NCI-H69 (cell line): ENCODE measurements at places on chromosomes 3 and 15.

DNA sequence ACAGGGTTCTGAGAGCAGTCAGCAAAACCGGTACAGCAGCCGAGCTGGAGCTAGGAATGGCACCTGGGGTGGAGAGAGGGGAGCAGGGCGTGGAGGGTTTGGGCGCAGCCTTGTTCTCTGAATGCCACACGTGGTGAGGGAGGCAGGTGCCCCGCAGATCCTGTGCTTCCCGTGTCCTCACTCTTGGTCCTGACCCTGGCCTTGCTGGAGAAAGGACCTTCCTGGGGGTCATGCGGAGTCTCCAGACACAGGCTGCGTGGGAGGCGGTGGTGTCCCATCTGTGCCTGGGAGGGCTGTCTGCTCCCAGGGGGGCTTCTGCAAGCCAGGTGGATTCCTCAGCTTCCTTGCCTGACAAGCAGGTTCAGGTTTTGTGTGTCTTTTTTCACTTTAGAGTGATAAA, 244.7 kb upstream of the LYSMD4 start:
- DNase-seq: no peak

DNA sequence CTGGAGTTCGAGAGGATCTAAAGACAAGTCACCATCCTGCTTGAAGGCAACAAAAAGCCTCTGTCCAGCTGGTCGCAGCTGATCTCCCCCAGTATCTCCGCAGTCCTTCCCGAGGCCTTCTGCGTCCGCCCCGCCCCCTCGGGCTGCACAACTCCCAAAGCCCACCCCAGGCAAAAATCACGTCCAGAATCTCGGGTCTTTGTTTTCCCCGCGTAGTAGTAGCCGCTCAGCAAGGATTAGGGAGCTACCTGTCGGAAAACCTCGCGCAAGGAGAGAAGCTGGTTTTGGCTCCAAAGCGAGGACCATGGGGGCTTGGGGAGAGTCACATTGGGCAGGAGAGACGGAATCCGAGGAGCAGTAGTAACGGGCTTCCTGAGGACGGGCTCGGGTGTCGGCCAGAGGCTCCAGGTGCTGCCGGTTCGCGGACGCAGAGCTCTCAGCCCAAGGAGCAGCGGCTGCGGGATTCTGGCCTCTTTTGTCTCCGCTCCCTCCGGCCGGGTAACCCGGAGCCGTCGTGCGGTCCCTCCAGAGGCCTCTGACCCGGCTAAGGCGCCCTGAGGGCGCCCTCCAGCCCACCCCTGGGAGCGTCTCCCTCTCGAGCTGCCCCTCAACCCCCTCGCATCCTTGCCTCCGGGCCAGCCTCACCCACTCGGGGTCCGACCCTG, 401 bp downstream of the ZSCAN29 start:
- peak; percentile 69 for DNase-seq

- no peak for DNase-seq
Measured at GRCh38 chr3:20027136-20027535, 13.1 kb upstream of the KAT2B start.

DNA sequence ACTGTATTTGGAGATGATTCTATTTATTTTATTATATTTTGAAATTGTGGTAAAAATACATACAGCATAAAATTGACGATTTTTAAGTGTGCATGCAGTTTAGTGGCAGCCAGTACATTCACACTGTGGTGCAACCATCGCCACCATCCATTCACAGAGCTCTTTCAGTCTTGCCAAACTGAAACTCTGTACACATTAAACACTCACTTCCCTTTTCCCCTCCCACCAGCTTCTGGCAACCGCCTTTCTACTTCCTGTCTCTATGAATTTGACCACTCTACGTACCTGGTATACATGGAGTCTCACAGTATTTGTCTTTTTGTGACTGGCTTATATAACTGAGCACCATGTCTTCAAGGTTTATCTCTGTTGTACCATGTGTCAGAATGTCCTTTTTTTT, 303.3 kb upstream of the ATP10A start:
- DNase-seq: no peak
